ENCODE measurements at places on chromosomes 12 and 14. TPM values are rescaled to one million over a fixed set of nuclear protein-coding genes. Genes with fewer than 3 reads are reported as not detected.

SLC10A1 gene
- total RNA-seq = 0.86 TPM

SLC5A8 gene
- 0.06 TPM for total RNA-seq

CELA1 gene
- total RNA-seq = not detected

MMP19 gene
- 5.2 TPM for total RNA-seq

SLC39A9 gene
- 71.2 TPM for total RNA-seq

DNA sequence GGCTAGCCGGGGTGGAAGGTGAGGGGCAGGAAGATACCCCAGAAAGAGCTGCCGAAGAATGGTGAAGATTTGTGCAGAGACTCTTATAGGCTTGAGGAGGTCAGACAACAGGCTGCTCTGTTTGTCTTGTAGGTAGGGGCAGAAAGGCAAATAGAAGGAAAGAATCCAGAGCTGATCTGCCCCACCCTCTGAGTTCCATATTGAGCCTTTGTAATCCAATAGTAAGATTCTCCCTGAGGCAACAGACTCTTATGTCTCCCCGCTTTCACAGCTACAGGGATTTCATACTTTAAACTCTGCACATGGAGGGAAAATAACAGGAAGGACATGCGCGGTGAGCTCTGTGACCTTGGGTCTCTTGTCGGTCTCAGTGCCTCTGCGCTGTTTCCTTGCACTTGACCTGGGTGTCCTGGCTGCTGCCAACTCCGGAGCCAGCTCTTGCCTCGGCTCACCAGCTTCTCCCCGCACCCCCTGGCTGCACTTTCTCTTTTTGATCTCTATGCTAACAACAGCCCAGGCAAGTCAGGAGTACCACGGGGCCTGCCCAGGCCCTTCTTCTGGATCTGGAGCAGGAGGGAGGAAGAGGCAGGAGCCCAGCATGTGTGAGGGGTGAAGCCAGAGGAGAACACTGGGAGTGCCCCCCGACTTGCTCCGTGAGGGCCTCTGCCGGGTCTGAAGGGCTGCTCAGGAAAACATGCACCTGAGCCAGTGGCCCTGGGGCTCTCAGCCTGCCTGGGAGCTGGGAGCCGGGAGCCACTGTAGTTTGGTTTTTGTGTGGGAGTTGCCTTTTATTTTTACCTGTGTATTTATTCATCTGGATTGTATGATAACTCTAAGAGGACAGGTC lies 75.8 kb downstream of the PPP1R36 start:
- no peak for DNase-seq

DNA sequence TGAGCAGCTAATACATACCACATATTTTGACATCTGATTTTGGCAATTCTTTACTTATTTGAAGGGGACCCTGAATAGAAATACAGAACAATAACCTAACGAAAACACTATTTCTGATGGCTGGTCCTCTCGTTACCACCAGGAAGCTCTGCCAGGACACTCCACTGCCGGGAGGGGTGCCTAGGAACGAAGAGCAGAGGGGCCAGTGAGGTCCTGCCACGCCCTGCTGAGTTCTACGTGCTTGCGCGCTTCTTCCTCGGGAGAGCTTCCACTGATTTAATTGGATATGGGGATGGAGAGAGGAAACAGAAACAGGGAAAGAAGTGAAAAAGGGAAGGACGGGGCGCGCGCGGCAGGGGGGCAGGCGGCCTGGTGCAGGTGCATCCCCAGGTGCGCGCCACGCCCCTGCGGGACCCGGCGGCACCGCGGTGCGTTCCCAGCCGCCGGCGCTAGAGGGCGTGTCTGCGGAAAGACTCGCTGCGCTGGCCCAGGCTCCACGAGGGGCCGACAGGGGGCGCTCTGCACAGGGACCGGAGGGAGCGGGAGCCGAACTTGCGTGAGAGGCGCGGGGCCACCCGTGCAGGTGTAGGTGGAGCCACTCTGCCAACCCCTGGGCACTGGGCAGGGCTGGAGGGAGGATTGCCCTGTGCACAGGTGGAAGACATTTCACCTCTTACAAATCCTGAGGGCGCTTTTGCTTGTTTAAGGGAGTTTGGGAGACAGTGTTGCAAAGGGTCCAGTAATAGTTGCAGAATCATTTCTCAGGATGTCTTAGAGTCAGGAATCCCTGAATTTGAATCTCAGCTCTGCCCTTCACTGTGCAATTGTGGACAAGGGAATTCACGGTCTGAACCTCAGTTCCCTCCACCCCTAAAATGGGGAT lies 986.3 kb upstream of the TMEM132C start:
- DNase-seq = peak; percentile 28

DNA sequence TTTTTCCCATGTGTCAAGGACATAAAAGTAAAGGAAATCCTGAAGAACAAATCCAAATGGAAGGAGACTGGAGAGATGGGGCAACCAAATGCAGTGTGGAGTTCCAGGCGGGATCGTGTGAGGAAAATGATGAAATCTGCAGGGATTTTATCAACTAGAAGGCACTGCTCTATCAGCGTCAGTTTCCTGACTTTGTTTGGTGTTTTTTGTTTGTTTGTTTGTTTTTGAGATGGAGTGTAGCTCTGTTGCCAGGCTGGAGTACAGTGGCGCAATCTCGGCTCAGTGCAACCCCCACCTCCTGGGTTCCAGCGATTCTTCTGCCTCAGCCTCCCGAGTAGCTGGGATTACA lies 43.3 kb upstream of the GPR132 start:
- DNase-seq = no peak

DNA sequence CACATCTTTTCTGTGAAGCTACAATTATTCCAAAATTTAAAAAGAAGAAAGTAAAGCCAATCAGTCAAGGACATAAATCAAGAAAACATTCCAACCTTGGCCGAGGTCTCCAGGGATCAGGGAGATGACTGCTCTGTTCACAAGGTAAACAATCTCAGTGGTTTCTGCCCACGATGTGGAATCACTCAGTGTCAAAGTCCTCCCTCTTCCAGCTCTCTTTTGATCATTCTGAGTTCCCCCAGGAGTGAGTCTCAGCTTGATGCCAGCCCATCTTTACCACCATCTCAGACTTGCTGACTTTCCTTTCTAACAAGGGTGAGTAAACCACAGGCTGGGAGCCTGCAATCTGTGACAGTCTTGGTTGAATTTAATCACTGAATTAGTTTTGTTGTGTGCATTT lies 4.8 kb upstream of the SERPINA9 start:
- no peak for DNase-seq

DNA sequence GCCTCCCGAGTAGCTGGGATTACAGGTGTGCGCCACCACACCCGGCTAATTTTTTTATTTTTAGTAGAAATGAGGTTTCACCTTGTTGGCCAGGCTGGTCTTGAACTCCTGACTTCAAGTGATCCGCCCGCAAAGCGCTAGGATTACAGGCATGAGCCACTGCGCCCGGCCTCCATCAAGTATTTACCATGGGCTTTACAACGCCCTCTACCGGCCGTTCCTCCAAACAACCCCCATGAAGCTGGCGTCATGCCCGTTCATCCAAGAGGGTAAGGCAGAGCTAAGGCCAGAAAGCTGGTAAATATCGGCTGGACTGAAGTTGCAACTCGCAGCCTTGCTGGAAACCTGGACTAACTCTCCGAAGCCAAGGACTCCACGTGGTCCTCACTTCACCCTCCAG lies 41.6 kb downstream of the RNF34 start:
- DNase-seq = no peak

- no peak for DNase-seq
Observed at GRCh38 chr12:39931857-39932256, 174.0 kb downstream of the SLC2A13 start.

DNA sequence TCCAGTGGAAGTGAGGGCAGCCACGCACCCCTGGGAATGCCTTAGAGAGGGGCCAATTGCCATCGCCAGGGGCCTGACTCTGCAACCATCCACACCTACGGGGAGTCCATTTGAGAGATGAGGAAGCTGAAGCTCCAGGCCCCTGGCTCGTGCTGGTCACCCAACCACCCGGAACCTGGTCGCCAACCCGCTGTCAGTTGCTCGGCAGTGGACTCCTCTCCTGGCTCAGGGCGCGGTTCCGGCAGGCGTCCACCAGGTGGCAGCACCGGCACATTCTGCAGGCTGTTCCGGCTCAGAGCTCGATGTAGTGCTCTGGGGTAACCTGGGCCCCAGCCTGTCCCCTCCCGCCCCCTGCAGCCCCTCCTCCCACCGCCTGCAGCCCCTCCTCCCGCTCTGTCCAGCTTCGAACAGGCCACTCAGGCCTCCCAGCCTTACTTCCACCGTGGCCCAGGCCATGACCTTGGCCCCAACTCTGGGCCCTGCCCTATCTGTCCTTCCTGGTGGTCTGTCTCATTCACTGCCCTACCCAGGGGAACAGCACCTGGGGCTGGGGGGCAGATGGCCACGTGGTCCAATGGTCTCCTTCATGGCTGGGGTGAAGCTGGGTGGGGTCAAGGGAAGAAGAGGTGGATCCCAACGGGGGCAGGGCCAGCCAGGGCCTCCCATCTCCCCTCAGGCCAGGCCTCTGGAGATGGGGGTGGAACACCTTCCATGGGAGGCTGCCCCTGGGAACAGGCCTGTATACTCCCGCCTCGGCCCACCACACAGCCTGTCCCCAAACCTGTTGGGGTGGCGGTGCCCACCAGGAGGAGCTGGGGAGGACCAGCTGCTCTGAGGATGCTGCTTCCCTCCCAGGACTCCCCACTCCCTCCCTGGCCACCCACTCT lies 15.7 kb downstream of the SIVA1 start:
- DNase-seq = peak; percentile 92

- DNase-seq = no peak
Observed at GRCh38 chr12:65327207-65328076, 49.0 kb downstream of the MSRB3 start.

DNA sequence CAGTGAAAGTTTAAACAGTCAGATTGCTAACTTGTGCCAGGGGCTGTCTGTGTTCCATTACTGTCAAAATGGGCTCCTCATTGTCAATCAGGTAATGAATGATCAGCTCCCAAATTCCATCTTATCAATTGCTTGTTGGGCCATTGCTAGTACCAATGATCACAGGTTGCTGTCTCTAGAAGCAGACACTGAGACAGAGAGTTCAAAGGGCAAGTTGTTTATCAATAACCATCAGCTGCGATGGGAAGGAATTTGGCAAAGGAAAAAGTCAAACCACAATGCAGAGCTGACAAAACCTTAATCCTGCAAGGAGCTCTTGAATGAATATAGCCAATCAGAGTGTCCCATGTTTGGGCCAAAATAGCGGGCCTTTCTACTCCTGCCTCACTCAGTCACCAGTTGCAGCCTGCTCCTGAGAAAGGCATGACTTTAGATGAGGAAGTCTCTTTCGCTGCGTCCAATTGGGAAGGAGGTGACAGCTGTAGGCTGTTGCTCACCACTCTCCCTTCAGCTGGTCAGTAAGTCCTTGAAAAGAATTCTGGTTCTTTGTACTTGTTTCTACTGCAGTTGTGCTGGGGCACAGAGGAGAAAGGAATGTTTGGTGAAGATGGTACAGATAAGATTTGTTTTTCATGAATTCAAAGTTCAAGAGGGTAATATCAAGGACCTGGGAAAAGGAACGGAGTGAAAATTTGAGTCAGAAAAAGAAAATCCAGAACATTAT lies 179.2 kb upstream of the PDE3A start:
- no peak for DNase-seq

GRCh38 chr14:97311411-97311810 lies 514.2 kb downstream of the VRK1 start:
- no peak for DNase-seq

DNA sequence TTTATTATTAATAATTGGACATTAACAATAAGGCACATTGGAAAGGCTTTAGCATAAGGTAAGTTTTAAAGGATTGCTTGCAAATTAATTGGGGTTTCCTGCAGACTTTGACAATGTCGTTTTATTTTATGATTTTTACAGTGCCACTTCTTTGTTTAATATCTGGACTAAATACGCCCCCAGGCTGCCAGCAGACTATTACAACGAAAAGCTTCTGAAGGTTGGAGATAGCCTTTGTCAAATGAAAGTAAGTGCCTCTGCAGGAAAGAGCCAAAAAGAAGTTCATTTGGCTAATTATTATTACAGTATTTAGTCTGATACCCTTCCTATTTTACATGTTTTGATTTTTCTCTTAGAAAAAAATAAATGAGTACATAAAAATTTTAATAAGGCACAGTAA lies 11.3 kb downstream of the CFAP54 start:
- no peak for DNase-seq

Measured in mucosa of gallbladder (tissue), 1 donor.